ENCODE measurements at places on chromosomes 7 and 10.
A peak's percentile ranks its signal among the peaks of the same experiment; 100 is the strongest.

- DNase-seq = peak; percentile 23
Measured at GRCh38 chr10:122850705-122851640, 5.3 kb upstream of the CUZD1 start.

- peak; percentile 88 for DNase-seq
Measured at GRCh38 chr10:132532749-132533560, 4.6 kb upstream of the INPP5A start.

DNA sequence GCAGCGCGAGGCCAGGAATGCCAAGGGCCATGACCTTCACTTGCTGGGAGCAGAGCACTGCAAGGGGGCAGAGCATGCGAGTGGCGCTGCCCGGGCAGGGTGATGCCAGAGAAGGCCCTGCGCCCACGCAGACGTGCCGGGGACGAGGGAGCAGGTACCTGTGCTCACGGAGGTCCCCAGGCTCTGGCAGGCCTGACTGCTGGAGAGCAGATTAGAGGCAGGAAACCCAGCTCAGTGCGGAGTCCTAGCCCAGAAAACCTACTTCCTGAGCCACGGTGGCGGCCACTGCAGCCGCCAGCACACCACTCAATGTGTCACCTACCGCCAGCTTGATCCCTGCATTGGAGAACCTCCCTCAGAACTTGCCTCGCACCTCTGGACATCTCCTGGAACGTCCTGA is 148.4 kb downstream of the MAD1L1 start:
- no peak for DNase-seq

DNA sequence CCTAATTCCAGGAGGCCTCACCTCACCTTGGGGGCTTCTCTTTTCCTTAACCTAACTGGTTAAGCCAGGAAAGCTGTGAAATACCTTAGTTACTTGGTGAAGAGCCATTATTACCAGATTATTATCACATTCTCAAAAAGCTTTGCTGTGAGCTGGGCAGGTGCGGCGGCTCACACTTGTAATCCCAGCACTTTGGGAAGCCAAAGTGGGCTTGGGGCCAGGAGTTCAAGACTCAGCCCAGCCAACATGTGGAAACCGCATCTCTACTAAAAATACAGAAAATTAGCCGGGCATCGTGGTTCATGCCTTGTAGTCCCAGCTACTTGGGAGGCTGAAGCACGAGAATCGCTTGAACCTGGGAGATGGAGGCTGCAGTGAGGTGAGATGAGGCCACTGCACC is 102.4 kb upstream of the KLF6 start:
- DNase-seq = no peak

DNA sequence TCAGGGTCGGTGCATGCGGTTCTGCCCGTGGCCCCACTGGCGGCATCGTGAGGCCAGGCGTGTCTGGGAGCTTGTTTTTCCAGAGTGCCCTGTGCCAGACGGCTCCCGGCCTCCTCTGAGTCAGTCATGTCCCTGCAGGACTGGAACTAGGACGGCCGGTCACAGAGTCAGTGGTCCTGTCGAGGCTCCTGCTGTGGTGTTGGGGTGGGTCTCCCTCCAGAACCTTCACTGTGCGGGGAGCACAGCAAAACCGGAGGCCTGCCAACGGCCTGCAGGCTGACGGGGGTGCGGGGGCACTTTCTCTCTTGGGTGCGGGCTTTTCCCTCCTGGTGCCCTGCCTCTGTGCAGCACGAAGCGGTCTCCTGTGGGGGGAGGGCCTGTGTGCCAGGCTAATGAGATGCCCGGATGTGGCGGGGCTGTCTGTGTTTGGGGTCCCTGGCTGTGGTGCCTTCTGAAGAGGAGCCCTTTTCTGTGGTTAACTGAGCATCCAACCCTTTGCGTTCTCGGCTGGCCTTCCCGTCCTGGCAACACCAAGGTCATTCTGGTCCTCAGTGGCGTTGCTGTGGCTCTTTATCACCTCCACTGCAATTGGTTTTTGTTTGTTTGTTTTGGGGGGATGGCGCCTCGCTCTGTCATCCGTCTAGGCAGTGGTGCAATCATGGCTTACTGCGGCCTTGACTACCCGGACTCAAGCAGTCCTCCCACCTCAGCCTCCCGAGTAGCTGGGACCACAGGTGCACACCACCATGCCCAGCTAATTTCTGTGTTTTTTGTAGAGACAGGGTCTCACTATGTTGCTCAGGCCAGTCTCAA is 8.0 kb downstream of the GET4 start:
- DNase-seq = no peak

- no peak for DNase-seq
Measured at GRCh38 chr10:85859859-85860258, 506.7 kb downstream of the GRID1 start.

- DNase-seq = no peak
Measured at GRCh38 chr7:36673703-36674102, 50.6 kb downstream of the AOAH start.

- DNase-seq = peak; percentile 24
Measured at GRCh38 chr10:71285180-71285545, 33.9 kb upstream of the SLC29A3 start.

GRCh38 chr7:117041007-117041406 is 87.7 kb downstream of the ST7 start:
- DNase-seq = peak; percentile 81

- no peak for DNase-seq
Measured at GRCh38 chr10:104322416-104322782, 15.9 kb downstream of the ITPRIP start.

DNA sequence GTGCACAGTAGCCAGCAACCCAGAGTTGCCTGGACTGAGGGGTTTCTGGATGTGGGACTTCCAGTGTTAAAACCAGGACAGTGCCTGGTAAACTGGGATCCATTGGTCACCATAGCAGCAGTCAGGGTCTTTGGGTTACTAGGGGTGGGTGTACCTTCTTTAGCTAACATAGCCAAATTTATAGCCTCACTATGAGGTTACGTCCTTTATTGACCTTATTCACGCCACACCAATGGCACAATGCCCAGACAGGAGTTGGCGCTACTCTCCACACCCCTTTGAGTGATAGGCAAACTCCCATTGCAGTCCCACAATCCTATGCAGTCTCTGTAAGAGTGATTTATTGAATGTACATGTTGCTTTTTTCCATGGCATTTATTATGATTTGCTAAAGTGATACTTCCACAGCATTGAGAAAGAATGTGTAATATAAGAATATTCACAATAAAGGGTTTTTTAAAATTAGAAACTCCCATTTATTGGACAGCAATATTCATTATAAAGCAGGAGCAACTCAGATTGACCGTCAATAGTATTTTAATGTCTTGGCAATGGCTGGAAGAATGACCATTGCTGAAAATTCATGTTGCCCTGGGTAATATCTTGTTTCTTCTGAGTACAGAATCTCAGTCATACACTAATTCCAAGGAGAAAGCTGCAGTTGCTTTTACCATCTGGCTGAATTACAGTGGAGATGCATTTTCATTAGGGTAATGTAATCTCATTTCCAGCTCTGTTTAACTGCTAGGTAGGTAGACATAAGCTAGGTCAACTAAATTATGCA is 26.1 kb downstream of the IFIT5 start:
- no peak for DNase-seq

GRCh38 chr10:102593074-102593803 is 51.0 kb upstream of the TRIM8 start:
- DNase-seq = peak; percentile 52

DNA sequence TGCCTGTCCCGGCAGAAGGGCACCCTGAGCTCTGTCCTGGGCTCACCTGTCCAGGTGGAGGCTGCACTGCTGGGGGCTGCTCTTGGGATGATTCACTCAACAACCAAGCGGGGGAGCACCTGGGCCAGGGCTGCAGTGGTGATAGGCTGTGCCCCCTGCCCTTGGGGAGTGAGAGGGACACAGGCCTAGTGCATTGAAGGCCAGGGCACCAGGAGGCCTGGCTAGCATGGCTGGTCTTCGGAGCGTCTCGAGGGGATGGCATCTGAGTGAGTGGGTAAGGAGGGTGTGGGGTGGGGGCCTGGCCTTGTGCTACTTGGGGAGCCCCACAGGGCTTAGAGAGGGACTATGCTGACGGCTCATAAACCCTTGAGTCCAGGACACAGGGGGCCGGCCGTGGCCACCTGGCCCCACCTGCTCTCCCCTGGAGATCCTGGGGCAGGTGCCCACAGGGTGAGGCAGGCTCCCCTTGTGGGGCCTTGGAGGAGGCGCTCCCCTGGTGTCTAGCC is 3.1 kb downstream of the PWWP2B start:
- no peak for DNase-seq

DNA sequence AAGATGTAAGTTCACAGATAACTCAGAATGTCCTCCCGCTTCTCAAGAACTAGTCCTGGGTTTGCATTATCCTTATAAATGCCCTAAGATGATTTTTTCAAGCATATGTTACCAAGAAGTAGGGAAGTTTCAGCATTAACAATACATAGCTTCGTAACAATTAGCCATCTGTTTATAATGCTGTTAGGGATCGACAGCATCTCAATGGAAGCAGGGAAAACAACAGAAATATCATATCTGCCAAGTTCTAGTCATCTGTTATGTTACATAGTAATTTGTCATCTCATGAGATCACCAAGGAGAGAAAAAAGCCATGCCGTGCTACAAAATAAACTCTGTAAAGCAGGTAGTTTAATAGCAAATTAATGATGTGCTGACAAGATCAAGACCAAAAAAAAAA is 731.5 kb upstream of the C7orf33 start:
- peak; percentile 17 for DNase-seq

DNA sequence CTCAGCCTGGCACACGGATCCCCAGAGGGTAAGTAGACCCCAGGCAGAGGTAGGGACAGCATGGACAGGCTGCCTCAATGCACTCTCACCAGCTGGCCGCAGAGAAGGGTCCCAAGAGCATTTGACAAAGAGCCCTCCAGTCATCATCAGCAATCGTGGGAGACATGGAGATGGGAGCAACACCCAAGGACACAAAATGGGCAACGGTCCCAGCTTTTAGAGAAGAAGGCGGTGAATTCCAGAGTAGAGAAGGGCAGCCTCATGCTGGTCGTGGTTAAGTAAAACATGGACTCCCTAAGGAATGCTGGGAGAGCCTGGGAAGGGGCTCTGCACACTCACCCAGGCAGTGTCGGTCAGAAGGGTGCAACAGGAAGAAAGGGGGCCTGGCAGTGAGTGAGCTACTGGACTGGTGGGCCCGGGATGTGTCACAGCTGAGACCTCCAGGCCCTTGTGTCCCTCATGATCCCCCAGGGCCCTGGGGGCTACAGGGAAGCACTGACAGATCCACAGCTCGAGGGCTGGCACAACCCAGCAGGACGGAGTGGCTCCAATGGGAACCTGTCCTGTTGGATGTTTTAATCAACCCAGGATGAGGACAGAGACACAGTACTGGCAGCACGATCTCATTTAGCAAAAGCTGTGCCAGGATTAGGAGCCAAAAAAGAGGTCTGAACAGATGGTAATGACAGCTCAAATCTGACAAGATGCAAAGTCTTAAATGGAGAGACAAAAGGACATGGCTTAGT is 147.1 kb downstream of the NEURL1 start:
- peak; percentile 52 for DNase-seq

DNA sequence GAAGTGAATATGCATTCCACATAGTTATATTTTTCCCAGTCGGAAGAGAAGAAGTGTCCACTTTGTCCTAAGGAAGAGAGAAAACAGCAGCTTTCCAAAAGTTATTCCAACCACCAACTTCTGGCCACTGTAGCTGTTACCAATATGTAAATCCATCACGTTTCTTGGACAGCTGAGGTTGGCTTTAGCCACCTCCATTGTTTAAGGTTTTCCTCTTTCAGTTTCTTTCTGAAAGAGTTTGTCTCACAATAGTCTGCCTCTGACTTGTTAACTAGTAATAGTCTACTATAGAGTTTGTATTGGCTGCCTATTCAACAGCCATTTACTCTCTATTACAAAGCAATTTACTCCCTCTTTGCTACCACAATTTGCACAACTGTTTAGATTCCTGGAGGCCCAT is 457.6 kb upstream of the LRRN3 start:
- DNase-seq = no peak

- DNase-seq = no peak
Measured at GRCh38 chr7:44776211-44776610, 20.3 kb upstream of the PPIA start.

DNA sequence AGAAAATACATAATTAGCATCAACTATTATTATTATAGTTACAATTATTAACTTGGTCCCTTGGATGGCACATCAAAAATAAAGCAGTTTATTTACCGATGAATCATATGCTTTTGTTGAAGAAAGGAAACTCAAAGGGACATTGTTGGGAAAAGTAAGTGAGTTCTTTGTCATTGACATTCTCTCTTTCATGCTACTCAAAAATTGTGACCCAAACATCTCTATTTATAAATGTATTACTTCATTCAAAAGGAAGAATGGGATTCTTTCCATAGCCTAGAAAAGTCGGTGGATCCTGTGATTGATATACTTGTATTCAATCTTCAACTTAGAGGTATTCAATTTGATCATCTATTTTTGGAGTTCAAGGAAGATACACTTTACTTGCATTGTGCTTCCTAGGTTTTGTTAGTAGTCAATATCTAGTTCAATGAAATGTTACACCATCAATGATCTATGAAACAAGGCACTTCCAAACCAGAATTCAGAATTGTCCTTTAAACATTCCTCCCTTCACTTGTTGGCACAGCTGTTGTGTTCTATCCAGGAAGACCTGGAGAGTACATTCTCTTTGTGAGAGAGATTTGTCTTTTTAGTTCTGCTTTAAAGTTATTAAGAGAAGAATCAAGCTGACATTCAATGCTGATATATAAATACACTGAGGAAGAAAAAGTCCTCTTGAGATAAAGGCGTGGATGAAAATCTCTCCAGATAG is 235.2 kb downstream of the TMEM26 start:
- no peak for DNase-seq

DNA sequence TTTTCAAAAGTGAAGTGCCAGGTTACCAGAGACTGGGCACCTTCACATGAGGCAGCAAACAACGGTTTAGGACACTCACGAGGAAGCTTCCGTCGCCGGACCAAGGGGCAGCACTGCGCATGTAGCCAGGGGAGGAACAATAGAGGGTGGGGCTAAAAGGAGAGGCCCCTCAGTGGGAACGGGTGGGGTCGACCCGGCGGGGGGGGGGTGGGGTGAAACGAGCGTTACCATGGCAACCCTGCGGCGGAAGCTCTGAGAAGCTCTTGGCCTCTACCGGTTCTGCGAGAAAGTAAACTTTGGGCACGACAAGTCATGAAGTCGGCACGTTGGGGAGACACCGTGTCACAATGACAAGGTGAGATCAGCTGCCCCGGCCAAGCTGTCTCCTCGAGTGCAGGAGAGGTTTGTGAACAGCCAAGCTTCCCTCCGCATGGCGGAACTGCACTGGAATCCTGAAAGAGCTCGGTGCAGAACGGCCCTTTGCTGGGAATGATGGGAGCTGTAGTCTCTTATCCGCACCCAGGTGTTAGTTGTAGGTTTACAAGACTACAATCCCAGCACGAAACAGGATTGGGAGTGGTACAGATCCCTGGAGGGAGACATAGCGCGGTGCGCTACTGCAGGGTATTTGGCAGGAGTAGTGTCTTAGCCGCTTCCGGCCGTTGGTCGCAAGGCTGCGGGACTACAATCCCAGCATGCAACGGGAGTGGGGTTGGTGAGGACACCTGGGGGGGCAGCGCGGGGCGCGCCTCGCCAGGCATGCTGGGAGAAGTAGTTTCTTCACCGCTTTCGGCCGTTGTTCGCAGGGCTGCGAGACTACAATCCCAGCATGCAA is 72.8 kb upstream of the ZNF722 start:
- DNase-seq = no peak

- peak; percentile 97 for DNase-seq
Measured at GRCh38 chr7:46764100-46764936, 817.6 kb downstream of the TNS3 start.

Measured in fibroblast of skin of abdomen (primary cell).